Stimulated activated CD4-positive, alpha-beta T cell treated with anti-CD3 and anti-CD28 coated beads, Interleukin-1b, Interleukin-23, amount 100 ng/mL, for 4 hours (primary cell): ENCODE measurements at places on chromosomes 5 and 9.

- DNase-seq: no peak
These were observed 320.4 kb downstream of the DRD1 start for GRCh38 chr5:175123542-175123941.

DNA sequence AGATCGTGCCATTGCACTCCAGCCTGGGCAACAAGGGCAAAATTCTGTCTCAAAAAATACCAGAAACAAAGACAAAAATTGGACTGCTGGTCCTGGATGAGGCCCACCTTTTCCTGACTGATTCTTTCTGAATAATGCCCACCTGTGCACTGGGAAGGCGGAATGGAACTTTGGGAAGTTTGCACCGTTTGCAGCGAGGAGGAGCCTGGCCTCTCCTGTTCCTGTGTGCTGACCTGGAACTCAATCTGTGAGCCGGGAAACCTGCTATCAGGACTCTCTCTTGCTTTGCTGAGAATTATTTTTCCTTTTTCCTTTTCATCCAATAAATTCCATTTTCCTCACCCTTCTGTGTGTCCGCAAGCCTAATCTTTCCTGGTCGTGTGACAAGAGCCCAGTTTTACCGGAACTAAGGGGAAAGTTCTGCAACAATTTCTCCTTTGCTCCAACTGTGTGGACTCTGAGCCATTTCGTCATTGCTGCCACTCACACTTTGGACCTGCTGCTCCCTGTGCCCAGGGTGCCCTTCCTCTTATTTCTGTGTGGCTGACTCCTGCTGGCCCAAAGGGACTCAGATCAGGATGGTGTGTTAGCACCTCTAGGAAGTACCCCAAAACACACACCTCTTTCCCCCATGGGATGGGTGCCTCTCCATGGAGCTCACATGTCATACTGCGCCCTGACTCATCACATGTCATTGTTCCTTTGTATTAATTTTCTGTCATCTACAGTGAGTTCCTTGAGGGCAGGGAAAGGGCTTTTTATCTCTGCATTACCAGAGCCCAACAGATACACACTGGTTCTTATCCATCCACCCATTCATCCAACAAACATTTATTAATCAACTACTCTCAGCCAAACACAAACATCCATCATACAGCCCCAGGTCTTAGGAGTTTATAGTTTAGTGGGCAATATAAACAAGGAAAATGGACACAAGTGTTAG is 4.7 kb upstream of the GLRX start:
- DNase-seq: no peak

GRCh38 chr9:134980516-134980915 is 62.8 kb upstream of the FCN1 start:
- no peak for DNase-seq

DNA sequence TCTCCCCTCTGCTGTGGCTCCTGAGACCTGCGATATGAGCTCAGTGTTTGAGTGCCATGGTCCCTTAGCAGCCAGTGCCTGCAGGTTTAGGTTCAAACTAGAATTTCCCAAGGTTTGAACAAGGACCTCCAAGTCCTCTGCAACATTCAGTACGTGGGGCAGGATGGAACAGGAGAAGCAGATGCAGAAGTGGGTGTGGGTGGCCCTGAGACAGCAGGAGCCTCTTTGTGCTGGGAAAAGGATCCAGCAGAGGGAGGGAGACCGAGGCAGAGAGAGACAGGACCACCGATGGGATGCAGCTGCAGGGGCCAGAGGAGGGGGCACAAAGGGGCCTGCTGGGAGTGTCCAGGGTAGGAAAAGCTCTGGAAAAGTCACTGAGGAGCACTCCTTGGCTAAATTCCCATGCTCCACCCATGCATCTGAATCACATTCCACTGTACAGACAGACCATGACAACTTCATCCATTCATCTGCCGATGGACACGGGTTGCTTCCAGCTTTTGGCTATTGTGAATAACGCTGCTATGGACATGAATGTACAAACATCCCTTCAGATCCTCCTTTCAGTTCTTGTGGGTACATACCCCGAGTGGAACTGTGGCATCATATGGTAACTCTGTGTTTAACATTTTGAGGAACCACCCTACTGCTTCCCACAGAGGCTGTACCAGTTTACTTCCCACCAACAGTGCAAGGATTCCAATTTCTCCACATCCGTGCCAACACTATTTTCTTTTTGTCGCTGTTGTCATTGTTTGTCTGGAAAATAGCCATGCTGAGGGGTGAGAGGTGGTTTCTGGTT is 26.7 kb upstream of the SUSD3 start:
- DNase-seq: no peak

DNA sequence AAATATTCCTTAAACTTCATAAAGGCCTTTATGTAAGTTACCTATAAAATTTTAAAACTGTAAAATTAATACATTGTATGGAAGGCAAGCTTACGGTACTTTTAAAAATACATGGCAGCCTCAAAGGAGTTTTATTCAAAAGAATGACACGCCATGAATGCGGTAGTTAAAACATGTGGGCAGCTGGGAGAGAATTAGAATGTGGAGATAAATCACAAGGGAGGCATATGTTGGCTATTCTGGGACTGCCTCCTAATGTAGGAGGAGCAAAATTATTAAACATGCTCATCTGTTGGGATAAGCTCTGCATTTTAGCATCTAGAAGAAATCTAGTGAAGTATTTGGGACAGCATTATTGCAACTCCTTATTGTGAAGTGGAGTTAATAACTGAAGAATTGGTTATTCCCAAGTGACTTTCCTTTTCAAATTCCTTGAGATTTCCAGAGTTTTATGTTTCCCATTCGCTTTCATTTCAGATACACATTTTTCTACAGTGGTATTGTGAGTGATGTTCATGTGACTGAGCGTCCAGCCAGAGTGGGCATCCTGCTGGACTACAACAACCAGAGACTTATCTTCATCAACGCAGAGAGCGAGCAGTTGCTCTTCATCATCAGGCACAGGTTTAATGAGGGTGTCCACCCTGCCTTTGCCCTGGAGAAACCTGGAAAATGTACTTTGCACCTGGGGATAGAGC is 109.4 kb downstream of the CMYA5 start:
- DNase-seq: no peak

DNA sequence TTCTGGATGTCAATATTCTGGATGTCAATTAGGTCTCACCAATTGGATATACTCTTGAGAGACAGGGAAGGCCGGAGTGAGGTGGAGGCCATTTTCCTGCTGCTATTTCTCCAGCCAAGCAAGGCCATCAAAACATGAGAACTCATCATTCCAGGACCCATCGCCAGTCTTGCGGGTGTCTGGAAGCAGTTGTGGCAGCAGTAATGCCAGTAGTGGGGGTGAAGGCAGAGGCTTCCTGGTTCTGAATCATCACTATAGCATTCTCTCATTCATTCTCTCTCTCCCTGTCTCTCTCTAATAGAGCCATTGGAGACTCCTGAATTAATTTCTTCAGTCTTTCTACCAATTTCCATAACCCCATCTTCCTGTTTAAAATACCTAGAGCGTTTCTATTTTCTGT is 71.8 kb downstream of the EGFLAM start:
- DNase-seq: no peak

GRCh38 chr5:74641735-74642542 is 1.4 kb upstream of the ENC1 start:
- DNase-seq: no peak

DNA sequence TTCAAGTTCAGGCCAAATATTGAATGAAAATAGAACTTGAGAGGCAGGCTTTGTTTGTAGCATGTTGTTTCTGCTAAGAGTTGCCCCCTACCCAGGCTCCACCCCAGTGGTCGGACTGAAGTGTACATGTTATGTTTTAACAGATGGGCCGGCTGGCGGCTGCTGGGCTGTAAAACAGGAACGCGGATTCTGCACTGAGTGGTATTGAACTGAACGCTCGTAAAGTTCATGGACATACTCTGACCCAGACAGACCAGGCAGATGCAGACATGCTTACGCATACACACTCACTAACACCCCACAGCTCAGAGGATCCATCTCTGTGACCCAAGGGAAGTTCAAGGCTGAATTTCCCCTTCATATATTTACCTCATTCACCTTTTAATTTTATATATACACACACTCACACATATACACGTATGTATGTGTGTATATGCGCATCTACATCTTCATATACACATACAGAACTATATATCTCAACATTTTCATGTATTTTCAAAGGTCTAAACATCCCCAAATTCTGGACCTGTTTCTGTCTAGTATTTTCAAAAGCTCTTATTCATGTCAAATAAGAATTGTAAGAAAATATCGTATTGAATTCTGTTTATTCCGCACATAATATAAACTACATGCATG is 1.4 kb downstream of the MARCHF3 start:
- no peak for DNase-seq

- DNase-seq: no peak
These were observed 7.8 kb upstream of the ANGPTL2 start for GRCh38 chr9:127130235-127130634.

- DNase-seq: no peak
These were observed 873 bp downstream of the C9orf50 start for GRCh38 chr9:129619787-129620668.

DNA sequence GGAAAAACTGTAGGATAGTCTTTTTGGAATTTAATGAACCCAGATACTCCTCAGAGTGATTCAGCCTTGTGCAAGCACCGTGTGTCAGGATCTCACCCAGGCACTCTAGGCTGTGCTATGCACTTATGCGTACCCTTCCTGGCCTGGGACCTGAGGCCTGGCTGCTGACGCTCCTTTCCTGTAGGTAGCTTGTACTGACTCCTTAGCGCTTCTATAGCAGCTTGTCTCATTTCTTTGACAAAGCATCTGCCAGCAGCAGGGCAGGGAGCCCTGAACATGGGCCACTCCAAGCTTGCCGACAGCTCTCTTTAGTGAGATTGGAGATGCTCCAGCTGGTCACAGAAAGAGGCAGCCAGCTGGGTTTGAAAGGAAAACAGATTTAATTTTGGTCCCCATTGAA is 147.3 kb downstream of the SGCD start:
- no peak for DNase-seq

DNA sequence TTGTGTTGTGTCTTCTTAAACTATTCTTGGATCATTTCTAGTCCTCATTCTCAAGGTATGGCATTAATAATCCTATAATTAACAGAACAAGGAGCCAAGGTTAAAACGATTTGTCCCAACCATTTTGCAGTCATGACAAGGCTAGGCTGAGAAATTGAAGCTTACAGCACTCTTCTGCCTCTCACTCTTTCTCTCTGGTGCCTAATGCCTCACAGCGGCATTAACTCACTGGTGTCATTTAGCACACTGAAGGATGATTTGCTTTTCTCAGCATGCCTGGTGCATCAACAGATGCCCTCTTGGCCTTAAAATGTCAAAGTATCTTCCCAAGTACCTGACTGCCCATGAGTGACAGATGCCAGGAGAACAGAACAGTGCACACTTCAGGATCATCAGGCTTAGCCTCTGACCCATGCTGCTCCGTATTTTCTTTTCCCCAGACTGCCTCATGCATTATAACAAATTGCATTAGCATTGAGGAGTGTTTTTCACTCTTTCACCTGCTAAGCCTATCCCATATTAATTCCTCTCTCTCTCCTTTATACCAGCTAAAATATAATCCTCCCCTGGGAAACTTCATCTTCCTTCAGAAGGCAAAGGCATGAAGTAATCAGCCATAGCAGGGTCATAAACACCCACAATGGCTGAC is 61.1 kb upstream of the SV2C start:
- no peak for DNase-seq

- DNase-seq: no peak
These were observed 137.1 kb downstream of the SUSD1 start for GRCh38 chr9:112038017-112038408.

GRCh38 chr5:88819301-88819999 is 63.5 kb downstream of the MEF2C start:
- DNase-seq: no peak

- DNase-seq: no peak
These were observed 3.6 kb upstream of the DPH7 start for GRCh38 chr9:137582286-137582860.

- no peak for DNase-seq
These were observed 138.7 kb downstream of the CDH6 start for GRCh38 chr5:31332160-31332559.

GRCh38 chr5:154493274-154493673 is 15.2 kb upstream of the HAND1 start:
- no peak for DNase-seq

- no peak for DNase-seq
These were observed 72.3 kb downstream of the GNA14 start for GRCh38 chr9:77575785-77576184.

GRCh38 chr5:111488353-111488752 is 24.0 kb downstream of the STARD4 start:
- no peak for DNase-seq

DNA sequence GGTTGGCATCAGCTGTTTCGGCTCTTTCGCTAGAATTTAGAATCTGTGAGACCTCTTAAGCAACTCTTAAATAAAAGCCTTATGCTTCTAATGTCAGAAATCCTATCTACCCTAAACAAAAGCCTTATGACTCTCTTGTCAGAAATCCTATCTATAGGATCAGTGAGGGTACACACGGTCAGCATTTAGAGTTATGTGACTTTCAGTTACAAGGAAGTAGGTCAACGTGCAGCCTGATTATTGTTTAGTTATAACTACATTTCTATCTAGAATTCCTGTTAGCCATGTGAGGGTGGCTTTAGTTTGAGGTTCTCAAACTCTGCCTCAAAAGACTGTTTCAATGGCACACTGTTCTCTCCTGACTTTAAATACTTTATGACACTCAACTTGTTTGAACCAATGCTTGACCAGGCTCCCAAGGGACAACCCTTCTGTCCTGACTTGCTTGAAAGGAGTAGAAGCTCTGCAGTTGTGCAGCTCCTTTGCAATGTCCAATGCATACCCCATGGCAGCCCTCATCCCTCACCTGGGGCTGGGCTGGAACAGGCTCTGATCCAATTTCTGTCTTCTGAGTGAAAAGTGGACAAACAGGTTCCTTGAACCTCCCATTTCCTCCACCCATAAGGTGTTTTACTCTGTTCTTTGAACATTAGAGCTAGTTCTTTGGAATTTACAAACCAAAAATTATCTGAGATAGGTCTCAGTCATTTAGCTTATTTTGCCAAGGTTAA is 251.6 kb upstream of the PIK3R1 start:
- DNase-seq: no peak

DNA sequence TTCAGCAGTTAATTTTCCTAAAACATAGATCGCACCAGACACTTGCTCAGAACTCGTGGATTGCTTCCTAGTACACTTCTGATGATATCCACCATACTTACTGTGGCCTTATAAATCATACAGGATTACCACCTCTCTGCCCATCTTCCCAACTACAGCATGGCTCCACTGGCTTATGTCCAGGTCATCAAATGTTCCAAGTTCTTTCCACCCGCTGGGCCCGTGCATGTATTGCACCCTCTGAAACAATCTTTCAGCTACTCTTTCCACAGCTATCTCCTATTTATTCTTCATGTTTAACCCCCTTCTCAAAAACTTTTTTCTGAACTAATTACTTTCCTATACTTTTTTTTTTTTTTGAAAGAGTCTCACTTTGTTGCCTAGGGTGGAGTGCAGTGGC is 18.5 kb downstream of the FBXW2 start:
- DNase-seq: no peak

GRCh38 chr9:20364959-20365358 is 257.3 kb downstream of the MLLT3 start:
- DNase-seq: no peak

DNA sequence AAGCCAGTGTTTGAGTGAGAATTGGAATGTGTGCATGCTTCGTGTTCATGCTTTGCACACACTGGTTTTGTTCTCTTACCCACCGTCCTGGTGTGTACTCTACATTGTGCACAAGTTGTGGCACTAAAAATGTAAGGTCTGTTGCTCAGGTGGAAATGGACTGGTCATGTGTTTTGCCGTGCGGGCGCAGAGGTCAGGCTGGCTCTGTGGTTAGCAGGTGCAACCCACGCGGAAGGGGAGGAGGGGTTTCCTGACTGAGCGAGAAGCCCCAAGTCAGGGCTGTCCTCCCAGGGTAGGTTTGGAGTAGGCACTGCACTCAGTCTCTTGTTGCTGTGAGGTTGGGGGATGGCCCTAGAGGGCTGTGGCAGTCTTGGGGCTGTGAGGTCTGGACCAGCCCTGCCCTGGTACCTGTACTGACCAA is 86.6 kb downstream of the EHMT1 start:
- DNase-seq: no peak
